ENCODE measurements at places on chromosomes 5 and 9.

GRCh38 chr9:13911473-13911872 lies 402.5 kb downstream of the NFIB start:
- no peak for DNase-seq

DNA sequence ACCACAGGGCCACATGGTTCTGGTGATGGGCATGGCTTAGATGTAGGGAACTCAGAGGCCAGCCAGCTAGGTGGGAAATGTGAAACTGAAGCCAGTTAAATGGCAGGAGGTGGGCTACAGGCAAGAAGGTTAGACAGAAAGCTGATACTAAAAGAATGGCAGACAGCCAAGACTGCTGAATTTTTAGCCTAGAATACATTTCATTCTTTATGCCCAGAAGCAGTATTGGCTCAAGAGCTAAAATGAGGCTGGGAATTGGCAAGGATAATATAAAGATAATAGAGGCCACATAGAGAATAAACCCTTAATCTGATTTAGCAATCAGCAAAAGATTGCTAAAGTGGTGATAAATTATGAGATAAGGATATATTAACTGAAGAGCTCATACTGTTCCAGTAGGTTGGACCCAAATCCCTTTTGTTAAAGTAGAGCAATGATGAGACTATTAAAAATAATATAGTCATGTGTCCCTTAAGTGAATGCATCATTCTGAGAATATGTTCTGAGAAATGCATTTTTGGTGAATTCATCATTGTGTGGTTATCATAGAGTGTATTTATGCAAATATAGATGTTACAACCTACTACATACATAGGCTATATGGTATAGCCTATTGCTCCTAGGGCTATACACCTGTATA lies 234.3 kb downstream of the CHSY3 start:
- no peak for DNase-seq

DNA sequence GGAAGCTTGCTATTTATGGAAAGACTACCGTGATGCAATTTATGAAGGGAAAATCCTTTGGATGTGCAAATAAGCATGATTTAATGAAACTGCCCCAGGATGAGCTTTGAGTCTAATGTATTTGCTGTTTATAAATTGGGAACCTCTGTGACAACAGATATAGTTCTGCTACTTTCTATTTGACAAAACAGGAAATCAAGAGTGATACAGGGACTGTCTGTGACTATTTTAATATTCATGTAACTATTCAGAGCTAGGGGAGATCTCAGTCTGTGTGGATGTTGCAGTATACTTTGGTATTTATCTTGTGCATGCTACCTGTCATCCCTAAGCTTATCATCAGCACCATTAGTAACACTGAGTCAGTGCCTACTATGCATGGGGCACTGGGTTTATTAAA lies 132.1 kb downstream of the PDZD2 start:
- no peak for DNase-seq

DNA sequence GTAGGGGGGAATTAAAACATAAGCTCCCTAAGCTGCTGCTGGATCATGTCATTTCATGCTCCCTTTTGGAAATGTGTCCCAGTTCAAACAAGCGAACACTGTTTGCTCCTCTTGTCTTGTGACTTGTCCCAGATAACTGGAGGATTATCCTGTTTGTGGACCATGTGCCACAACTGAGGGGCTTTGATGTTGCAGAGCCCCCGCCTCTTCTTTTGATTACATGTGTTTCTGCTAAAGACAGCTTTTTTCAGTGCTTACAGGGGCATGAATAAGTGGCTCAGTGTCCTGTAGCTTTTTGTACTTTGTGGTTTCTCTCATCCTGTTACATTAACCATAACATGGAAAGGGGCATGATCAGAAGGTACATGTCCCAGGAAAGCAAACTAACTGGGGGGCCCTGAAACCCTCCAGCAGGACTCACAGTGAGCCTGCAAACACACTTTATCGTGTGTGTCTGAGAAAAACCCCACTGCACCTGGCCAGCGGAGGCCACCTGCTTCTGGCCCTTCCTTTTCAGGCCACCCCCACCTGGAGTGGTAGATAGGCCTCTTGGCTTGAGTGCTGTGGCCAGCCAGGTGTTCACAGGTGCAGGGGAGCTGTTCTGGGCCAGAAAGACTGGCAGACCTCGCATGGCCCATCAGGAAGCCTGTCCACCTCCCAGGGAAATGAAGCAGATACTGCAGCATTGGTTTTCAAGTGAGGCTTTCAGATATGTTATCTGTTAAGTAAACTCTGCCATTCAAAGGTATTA lies 285.6 kb downstream of the FANCC start:
- no peak for DNase-seq

DNA sequence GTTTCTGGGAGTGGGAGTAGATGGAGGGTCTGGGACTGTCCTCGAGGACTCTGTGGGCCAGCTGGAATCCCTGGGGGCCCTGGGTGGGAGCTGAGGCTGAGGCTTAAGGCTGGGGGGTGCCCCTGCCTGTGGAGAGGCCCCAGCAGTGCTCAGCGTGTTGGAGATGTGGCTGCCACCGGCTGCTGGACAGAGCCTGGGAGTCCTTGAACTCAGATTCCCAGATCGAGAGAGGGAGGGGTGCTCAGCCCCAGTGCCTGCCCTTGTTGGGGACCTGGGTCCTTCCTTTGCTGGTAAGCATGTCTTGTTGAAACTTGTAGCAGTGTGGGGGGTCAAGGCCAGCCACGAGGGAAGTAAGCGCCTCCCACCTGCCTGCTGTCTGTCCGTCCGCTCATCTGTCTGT lies 10.7 kb downstream of the RXRA start:
- no peak for DNase-seq

GRCh38 chr5:150612405-150612804 lies 28.1 kb upstream of the SYNPO start:
- DNase-seq = no peak

- no peak for DNase-seq
Measured at GRCh38 chr5:38330207-38330606, 71.8 kb downstream of the EGFLAM start.

- no peak for DNase-seq
Measured at GRCh38 chr5:78280261-78280660, 14.2 kb downstream of the AP3B1 start.
